ENCODE measurements at places on chromosomes 3 and 15.

DNA sequence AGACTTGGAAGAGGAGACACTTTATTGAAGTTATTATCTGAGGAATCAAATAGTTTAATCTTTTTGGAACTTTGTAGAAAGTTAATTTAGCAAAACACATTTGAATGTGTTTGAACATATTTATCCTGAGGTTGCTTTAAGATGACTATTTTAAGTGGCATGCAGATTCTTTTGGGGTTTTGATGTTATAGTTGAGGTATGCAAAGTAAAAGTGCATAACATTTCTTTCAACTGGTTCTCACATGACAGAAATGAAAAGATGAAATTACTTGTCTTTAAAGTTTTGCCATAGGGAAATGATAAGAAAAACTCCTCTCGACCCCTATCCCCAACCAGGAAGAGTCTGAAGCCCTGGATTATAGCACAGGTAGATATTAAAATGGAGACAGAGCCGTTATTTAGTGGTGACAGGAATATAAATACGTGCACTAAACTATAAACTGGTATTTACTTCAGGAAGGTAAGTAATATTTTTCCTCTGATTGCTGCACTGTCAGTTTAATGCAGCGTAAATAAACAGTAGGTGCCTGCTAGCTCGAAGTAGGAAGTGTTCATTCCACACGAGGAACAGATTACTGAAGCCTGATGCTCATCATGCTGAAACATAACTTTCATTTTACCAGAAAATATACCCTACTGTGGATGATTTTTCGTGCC lies 15.1 kb upstream of the SATB1 start:
- no peak for DNase-seq

DNA sequence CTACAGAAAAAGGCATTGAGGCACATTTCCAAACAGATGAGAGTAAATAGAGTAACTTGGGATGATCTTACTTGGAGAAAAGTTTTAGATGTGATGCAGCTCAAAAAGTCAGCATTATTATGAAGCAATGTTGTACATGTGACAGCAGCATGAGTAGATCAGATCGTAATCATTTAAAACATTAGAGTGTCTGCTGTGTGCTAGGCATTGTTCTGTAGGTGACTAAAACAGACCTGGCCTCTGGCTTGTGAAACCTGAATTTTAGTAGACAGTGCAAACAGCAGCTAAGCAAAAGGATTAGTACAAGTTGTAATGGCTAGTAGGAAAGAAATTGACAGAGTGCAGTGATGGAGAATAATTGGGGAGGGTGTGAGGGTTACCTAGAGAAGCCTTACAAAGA lies 15.1 kb downstream of the UBE2E1 start:
- no peak for DNase-seq

DNA sequence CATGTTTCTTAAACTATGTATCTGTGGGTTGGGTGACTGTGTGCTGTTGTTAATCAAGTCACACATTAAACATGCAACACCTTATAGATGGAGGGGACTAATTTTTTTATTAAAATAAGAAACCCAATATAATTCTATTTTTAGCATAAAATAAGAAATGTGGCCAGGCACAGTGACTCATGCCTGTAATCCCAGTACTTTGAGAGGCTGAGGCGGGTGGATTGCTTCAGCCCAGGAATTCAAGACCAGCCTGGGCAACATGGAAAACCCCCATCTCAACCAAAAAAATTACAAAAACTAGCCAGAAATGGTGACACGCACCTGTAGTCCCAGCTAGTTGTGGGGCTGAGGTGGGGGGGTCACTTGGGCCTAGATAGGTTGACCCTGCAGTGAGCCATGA lies 1021.0 kb downstream of the EPHA3 start:
- DNase-seq, result no peak

- no peak for DNase-seq
These were observed 713.6 kb downstream of the NSUN3 start for GRCh38 chr3:94776401-94776915.

GRCh38 chr3:105304487-105304886 lies 62.2 kb upstream of the ALCAM start:
- DNase-seq, result no peak

GRCh38 chr3:166759736-166760513 lies 620.2 kb downstream of the ZBBX start:
- no peak for DNase-seq

DNA sequence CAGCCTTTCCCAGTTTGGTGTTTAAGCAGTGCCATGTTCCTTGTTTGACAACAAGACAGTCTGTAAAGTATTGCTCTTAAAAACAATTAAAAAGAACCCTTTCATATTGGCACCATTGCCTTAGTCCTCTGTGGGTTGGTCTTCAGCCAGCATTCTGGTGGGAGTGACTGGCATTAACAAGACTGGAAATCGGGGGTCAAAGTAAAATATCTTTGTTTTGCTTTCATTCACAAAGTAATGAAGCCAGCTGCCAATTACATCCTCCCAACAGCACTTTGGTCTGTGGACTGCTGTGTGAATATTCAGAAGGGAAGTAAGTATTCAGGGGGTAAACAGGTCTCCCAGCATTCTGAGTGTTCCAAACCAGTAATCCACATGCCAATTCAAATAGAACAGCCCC lies 8.3 kb upstream of the VILL start:
- DNase-seq, result no peak

- no peak for DNase-seq
These were observed 11.7 kb downstream of the TPM1 start for GRCh38 chr15:63054281-63054683.

DNA sequence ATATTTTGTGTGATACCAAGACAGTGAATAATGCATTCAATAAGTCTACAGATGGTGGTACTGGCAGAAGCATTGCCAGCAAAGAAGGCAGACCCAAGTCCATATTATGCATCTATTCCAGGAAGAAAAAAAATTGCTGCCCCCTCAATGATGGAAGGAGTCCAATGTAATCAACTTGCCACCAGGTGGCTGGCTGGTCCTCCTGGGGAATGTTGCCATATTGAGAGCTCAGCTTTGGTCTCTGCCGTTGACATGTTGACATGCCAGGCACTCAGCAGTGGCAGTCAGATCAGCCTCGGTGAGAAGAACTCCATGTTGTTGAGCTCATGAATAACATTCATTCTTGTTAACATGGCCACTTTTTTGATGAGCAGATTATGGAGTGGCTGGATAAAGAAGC lies 298.5 kb downstream of the IGSF11 start:
- DNase-seq, result no peak

DNA sequence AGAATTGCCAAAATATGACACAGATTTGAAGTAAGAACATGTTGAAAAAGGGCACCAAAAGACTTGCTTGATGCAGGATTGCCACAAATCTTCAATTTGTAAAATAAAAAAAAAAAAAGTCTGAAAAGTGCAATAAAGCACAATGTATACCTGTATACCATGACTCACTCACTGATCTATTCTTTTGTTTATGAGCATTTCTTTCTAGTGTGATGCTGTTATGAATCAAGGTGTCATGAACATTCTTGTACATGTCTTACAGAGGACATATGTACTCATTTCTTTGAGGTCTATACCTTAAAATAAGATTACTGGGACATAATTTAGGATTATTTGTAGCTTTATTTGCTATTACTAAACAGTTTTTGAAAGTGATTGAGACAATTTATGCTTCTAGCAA lies 464.9 kb upstream of the RBMS3 start:
- no peak for DNase-seq

GRCh38 chr3:195850857-195851543 lies 39.3 kb upstream of the MUC4 start:
- DNase-seq, result peak; percentile 84

DNA sequence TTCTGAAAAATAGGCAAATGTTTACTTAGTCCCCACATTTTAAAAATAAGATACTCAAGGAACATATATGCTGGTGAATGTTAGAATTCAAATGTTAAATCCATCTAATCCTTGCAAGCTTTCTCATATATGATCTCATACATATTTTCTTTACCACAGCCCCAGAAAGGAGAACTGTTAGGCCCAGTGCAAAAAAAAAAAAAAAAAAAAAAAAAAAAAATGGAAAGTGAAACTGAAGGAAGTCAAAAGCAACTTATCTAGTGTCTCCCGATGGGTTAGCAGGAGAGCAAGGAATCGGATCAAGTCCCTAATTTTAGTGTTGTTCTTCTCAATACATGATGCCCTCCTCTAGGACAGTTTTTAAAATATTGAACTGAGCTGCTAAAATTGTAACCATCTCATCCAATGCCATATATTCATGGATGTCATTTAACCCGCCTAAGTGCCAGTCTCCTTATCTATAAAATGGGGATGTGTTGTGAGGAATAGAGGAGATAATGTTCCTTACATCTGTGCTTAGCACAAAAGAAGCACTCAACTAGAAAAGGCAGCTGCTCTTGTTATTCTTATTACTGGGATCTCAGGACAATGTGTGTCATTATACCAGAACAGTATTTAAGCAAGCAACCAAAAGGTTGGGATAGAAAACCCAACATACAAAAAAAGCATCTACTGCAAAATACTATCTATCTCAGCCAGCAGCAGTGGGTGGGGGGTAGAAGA lies 279.7 kb downstream of the MAGI1 start:
- no peak for DNase-seq

- no peak for DNase-seq
These were observed 87.2 kb upstream of the MLF1 start for GRCh38 chr3:158483701-158484235.

DNA sequence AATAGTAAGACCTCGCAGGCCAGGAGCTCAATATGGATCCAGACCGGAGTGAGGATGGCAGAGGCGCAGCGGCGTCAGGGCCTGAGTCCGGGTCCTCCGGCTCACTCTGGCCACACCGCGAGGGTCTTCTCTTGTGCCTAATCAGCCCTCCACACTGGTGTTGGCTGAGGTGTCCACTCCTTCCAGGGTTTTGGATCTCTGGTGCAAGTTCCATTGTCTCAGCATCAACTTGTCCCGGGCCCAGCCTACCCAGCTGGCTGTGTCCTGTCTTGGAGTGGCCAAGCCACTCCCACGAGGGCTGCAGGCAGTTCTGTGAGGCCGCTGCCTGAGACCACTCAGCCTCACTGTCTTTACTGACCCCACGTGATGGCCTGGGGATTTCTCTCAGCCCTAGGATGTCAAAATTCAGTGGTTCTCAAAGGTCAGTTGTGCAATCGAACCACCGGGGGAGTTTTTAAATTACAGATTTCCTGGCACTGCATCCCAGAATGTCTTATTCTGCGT lies 12.6 kb upstream of the GOLGA6L7 start:
- DNase-seq, result no peak

DNA sequence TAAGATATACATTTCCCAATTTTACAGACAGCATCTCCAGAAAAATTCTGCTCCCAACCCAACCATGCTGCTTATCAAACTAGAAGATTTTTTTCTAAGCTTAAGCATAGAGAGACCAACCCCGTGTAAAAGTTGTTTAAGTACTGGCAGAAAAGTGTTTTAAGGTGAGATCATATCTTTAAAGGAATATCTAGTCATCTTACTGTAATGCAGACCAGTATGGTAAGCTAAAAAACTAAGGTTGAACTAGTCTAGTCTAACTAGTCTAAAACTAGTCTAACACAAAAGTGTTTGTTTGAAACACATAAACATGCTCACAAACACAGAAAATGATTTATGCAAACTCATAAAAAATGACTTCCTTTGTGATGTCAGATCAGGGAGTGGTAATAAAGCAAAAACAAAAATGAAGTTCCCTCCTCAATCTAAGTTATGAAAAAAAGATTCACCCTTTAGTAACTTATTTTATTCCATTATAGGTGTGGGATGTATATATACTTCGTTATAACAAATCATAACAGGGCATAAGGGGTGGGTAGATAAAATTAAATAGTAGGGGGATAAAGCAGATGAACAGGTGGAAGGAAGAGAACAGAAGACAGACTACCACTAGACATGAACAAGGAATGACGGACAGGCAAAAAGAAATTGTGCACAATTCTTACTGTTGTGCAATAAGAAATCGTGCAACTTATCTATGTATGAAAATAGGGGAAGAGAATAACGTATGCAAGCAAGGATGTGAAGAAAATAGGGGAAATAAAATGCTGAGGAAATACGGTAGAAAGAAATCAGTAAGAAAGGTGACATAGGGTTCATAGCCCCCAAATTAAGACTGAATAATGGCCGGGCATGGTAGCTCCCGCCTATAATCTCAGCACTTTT lies 10.0 kb downstream of the MYO5A start:
- DNase-seq, result no peak

GRCh38 chr3:152126260-152126659 lies 142.5 kb upstream of the MBNL1 start:
- DNase-seq, result no peak
